ENCODE measurements at places on chromosomes 11 and 22.
A peak's percentile ranks its signal among the peaks of the same experiment; 100 is the strongest.

GRCh38 chr11:68480852-68481510 is 20.4 kb downstream of the PPP6R3 start:
- no peak for DNase-seq

GRCh38 chr11:112745973-112746372 is 215.2 kb upstream of the NCAM1 start:
- no peak for DNase-seq

DNA sequence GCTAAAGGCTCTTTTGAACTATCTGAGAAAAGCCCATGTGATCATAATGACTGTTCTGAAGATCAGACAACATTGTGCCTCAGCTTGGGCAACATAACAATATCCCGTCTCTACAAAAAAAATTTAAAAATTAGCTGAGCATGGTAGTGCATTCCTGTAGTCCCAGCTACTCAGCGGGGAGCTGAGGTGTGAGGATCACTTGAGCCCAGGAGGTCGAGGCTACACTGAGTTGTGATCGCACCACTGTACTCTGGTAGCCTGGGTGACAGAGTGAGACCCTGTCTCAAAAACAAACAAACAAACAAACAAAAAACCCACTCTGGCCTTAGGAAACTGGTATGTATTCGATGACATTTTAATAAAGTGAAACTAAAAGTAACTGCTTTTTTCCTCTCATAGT is 1526.8 kb upstream of the TENM4 start:
- DNase-seq, result no peak

GRCh38 chr11:40186437-40187263 is 1272.8 kb downstream of the LRRC4C start:
- no peak for DNase-seq

DNA sequence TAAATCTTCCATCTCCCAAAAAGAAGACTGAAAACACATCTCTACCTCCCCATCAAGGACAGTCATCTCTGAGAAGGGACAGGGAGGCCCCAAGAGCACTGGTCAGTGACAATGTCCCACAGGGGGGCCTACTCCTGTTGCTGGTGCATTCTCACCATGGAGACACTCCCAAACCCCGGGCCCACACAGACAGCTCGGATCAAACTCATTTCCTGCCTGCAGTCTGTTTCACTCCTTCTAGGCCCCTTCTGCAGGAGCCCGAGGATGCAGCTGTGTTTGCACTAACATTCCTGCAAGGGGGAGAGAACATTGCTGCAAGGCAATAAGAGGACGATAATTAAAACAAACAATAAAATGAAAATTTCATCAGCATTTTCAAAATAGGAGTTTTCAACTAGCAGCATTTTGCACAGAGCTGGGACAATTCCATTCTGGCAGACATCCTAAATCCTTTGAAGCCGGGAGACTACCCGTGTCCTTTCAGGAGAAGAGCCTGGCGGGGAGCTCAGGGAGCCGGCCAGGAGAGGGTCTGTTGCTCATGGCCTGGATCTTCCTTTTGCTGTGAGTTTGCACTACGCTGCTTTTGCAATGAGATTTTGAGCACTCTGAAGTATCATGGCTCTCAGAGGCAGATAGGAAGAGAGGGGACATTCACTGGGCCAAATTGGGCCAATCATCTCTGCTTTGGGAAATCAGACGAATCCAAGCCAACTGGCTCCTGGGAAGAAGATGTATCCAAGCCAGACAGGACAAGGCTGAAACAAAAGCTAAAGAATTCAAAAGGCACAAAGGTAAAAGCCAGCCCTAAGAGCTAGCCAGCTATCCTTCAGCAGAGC is 33.2 kb downstream of the SPATA19 start:
- DNase-seq, result no peak

GRCh38 chr11:67252831-67253239 is 13.4 kb upstream of the GRK2 start:
- DNase-seq, result no peak

GRCh38 chr22:23353696-23354095 is 173.4 kb downstream of the BCR start:
- DNase-seq, result no peak

- DNase-seq, result no peak
Observed at GRCh38 chr11:70926543-70927201, 325.7 kb downstream of the SHANK2 start.

DNA sequence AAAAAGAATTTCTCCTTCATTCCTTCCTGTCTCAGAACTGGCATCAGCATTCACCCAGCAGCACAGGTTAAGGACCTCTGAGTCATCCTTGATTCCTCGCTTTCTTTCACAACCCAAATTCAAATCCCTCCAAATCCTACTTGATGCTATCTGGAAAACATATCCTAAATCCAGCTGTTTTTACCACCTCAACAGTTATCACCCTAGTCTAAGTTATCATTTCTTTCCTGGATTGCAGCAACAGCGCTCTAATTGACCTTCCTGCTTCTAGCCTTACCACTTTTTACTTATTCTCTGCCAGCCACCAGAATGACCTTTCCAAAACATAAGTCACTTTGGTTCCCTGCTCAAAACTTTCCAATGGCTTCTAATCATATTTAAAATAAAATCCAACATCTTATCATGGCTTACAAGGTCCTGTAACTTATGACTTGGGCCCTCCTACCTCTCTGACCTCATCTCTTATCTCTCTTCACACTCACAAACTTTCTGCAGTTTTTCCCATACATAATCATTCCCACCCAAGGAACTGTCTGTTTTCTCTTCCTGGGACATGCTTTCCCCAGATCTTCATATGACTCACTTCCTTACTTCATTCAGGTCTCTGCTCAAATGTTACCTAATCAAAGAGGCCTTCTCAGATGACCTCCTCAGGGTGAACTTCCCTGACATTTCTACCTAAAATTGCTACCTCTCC is 119.4 kb downstream of the TTC28 start:
- no peak for DNase-seq

- no peak for DNase-seq
Observed at GRCh38 chr11:34962034-34962433, 45.6 kb downstream of the PDHX start.

GRCh38 chr22:47167056-47167455 is 404.6 kb downstream of the TBC1D22A start:
- no peak for DNase-seq

- DNase-seq, result no peak
Observed at GRCh38 chr11:84642500-84642899, 984.6 kb downstream of the DLG2 start.

DNA sequence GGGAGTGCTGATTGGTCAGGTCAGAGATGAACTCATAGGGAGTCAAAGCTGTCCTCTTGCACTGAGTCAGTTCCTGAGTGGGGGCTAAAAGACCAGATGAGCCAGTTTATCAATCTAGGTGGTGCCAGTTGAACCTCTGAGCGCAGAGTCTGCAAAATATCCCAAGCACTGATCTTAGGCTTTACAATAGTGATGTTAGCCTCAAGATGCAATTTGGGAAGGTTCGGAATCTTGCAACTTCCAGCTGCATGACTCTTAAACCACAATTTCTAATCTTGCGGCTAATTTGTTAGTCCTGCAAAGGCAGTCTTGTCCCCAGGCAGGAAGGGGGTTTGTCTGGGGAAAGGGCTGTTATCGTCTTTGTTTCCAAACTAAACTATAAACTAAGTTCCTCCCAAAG is 92.3 kb upstream of the PARVA start:
- no peak for DNase-seq

- no peak for DNase-seq
Observed at GRCh38 chr11:70930215-70930614, 322.2 kb downstream of the SHANK2 start.

DNA sequence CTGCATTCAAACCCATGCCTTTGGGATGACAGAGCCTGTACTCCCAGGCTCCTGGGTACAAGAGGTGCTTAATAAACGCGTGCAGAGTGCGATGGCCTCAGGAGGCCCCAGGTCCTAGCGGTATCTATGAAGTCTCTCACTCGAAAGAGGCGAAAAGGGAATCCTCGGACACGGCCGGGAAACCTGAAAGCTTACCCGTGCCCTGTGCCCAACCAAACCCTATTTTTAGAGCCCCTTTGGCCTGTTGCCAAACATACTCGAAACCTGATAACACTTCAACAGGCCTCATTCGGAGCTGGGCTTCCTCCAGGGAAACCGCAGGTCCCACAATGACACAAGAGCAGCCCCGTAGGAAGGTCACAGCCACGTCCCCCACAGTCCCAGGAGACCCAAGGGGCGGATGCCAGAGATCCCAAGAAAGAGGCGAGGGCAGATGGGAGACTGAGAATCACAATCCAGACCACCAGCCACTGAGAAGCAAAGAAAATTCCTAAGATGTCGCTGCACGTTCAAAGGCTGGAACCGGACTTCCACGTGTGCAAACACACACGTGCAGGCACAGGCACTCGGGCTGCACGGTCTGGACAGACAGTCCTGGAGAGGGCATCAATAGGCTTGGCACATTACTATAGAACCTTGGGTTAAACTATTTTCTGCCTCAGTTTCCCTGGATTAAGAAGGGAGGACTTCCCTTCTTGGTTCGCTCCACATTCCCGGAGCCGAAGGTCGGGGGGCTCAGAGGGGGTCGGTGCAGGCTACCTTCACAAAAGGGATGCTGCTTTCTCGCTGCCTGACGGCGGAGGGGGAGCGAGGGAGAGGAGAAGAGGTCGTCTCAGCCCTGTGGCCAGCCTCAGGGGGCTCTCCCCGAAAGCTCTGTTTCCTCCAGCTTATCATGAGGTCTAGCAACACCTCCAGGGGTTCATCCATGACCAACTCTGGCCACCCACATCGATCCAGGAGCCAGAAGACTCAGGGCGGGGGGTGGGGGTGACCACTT is 8.2 kb downstream of the PDGFB start:
- DNase-seq, result peak; percentile 70

GRCh38 chr11:111569476-111569875 is 29.0 kb downstream of the LAYN start:
- DNase-seq, result no peak

DNA sequence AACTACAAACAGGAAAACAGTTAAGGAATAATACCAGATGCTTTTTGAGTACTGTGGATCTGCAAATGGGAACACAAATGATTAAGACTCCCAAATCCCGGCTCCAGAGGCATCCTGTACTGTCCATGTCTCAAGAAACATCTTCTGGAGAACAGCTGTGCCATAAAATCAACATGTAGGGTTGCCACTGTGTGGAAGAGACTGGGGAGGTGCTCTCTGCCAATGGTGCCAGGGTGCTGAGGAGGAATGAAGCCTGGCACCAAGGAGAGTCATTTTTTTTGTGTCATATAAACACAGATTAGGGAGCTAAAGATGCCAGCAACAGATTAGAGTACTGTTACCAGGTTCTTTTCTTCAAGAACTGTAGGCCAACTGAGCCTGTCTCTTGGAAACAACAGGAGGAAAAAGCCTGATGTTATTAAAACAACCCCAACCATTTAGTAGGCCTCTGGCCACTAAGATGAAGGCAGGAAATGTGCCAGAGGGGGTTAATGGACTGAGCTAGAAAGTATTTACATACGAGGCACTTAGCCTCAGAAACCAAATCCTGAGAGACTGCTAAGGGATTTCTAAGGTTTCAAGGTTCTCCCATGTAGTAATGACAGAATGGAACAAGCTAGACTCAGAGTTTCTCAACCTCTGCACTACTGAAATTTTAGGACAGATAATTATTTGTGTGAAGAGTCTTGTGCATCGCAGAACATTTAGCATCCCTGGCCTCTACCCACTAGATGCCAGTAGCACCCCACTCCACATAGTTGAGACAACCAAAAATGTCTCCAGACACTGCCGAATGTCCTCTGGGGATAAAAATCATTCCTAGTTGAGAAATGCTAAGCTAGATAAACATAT is 54.6 kb upstream of the CHRM4 start:
- DNase-seq, result no peak

- peak; percentile 89 for DNase-seq
Observed at GRCh38 chr22:36329254-36330078, 58.3 kb downstream of the MYH9 start.

GRCh38 chr11:125170001-125170509 is 5.5 kb downstream of the PKNOX2 start:
- no peak for DNase-seq

DNA sequence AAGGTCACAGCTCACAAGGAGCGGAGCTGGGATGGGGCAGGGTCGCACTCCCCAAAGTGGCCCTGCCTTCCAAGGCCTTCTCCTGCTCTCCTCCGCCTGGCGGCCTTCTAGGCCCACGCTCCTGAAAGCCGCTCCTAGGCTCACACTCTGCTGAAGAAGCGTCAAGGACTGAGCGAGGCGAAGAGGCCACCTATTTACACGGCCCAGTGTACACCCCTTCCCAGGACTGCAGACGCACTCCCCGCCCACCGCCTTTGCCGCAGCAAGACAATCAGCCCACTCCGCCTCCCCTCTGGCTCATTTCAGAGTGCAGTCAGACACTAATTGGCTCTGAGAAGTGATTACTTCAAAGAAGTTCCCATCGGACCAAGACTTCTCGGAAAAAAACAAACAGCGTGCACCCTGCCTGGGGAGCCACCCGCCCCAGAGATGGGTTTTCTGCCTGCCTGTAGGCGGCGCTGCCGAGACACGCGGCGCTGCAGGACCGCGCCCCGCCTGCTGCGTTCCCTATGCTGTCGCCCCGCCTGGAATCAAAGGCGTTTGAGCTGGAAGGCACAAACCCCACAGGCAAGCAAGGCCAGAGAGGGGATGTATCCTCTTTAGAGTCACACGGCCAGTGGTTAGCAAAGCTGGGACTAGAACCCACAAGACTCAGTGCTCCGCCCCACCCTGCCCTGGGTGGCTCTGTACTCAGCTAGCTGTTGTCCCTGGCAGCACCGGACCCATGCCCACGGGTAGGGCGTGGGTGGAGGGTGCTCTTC is 414.8 kb downstream of the BUD13 start:
- peak; percentile 54 for DNase-seq

DNA sequence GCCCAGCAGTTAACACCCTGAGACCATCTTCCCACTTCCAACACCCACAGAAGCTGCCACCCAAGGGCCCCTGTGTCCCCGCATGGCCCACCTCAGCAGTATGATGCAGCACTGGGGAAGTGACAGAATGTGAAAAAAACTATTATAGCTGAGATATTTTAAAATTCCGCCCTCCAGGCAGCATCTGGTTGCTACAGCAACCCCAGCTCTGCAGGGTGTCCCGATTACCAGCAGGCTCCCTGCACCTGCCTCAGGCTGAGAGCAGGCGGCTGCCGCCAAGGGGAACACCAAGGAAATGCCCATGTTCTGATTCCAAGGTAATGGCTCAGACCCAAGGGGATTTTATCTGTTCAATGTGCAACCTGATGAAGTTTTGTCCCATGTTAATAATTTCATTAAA is 10.5 kb upstream of the TMEM121B start:
- no peak for DNase-seq

- no peak for DNase-seq
Observed at GRCh38 chr22:46148336-46148735, 2.0 kb upstream of the PPARA start.

GRCh38 chr11:8342821-8343681 is 79.4 kb upstream of the LMO1 start:
- DNase-seq, result peak; percentile 54

GRCh38 chr11:123328281-123328867 is 101.7 kb upstream of the GRAMD1B start:
- no peak for DNase-seq
